LHCN-M2 (cell line): ENCODE measurements at places on chromosomes 4 and X. TPM values are rescaled to one million over a fixed set of nuclear protein-coding genes. Genes with fewer than 3 reads are reported as not detected.

GRCh38 chrX:12400218-12400617 is 261.9 kb downstream of the FRMPD4 start:
- DNase-seq = no peak

GRCh38 chrX:38717871-38718270 is 83.4 kb upstream of the MID1IP1 start:
- DNase-seq = peak; percentile 14

DNA sequence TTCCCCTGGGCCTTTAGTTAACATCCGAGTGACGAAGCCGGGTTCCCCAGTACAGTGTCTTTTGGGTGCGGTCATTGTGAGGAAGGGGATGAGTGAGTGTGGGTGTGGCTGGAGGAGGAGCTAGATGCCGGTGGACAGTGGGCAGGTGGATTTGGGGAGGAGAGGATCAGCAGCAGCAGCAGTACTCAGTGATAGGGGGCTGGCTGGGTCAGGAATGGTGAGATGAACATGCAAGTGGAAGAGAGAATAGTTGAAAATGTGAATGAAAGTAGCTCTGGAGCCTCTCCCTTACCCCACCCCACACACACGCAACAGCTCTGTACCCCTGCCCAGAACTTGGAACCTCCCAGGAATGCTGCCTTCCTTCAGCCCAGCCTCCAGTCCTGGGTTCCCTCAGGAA is 4.5 kb downstream of the TSR2 start:
- DNase-seq = no peak

GAGE12H gene
- not detected in 2 replicates for total RNA-seq

BMX gene
- not detected in 2 replicates for total RNA-seq
